ENCODE measurements at places on chromosomes 5 and 9.

- DNase-seq: no peak
Observed at GRCh38 chr5:139335811-139336210, 5.8 kb upstream of the PAIP2 start.

DNA sequence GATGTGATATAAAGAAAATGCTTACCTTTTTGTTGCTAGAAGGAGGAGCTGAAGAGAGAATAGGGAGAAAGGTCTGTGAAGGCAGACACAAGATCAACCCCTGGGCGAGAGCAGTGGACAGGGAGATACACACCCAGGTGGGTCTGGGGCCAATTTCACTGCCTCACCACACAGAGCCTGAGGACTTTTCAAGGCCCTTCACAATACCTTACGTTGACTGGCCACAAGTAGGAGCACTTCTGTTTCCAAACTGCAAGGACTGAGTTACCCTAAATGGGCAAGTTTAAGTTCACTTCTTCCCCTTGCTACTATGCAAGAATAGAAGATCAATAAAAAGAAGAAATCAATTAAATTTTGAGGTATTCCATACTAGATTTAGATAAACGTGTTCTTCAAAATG is 174.5 kb upstream of the SLC12A2 start:
- DNase-seq: peak; percentile 13

DNA sequence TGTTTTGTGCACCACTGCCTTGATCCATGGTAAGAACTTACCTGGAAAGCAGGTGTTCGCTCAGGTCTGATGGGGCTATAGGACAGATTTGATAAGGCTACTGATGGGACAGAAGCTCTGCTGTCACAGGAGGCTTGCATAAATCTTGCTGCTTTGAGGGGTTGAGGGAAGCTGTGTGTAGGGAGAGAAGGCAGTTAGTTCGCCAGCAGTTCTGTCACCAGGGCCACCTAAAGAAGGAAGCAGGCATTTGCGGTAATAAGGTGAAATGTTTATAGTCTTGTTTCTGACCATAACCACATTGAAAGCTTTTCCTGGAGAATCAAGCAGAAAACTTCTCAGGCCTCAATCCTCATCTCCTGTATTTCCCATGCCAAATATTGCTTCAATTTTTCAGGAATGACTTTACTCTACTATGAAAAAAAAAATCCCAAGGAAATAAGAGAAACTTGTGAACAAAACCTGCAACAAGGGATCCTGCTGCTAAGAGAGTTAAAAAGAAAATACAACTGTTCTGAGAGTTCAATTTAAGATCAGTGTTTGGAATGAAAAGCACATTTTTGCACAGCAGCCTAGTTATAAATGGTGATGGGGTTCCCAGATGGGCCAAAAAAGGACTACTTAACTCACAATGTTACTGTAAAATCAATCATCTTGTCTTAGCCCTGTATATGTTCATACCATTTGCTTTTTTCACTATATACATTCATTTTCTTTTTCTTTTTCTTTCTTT is 122.0 kb upstream of the RANBP3L start:
- no peak for DNase-seq

- DNase-seq: no peak
Observed at GRCh38 chr5:41122459-41122858, 51.3 kb upstream of the MROH2B start.

- DNase-seq: no peak
Observed at GRCh38 chr9:116476002-116476401, 211.1 kb upstream of the TRIM32 start.

DNA sequence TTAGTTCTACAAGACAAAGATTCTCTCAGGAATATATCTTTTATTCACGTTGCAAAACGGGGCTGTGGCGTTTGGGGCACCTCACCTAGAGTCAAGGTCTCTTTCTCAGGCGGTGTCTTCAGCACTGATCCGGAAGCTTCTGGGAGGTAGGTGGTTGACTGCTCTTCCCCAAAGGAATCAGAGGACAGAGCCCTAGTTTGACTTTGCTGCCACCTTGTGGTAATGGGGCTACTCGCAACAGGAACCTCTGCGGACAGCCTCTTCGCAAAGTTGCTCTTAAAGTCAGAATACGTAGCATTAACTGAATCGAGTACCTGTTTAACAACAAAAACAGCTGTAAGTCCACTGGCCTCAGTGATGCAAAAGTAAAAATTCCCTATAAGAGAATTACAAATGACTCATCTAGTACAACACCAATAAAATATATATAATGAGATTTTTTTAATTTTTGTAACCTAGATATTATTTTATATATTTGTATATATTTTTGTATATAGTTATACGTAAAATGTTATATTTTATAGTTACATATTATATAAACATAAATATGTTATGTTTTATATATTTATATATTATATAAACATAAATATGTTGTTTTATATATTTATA is 13.3 kb upstream of the GPX8 start:
- peak; percentile 60 for DNase-seq

DNA sequence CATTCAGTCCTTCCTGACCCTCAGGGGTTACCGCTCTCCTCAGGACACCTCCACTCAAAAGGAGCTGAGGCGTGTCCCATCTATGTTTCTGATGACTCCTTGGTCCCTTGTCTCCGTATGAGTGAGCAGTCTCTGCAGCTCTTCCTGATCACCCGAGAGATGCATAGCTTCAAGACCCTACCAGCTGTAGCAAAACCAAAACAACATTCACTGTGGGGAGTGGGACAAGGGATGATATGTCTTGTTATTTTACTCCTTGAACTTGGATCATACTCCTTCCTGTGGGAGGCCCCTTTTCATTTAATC is 14.4 kb downstream of the GLDC start:
- DNase-seq: no peak

GRCh38 chr9:75112789-75113188 is 24.5 kb downstream of the OSTF1 start:
- DNase-seq: no peak

DNA sequence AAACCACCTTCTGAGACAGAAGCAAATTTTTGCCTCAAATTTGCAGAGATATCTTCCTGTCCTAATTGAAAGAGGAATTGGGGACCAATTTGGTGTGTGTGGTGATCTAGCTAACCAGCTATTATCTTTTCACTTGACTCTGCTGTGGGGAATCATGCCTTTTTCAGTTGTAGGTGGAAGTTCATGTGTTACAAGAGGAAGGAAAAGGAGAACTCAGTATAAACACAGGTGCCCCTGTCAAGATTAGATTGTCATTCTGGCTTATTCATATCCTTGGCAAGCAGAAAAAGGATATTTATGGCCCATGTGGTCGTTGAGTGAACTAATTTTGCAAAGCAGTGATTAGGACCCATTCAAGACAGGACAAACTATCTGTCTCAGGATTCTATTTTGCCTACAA is 336.8 kb upstream of the SLC30A5 start:
- DNase-seq: no peak

DNA sequence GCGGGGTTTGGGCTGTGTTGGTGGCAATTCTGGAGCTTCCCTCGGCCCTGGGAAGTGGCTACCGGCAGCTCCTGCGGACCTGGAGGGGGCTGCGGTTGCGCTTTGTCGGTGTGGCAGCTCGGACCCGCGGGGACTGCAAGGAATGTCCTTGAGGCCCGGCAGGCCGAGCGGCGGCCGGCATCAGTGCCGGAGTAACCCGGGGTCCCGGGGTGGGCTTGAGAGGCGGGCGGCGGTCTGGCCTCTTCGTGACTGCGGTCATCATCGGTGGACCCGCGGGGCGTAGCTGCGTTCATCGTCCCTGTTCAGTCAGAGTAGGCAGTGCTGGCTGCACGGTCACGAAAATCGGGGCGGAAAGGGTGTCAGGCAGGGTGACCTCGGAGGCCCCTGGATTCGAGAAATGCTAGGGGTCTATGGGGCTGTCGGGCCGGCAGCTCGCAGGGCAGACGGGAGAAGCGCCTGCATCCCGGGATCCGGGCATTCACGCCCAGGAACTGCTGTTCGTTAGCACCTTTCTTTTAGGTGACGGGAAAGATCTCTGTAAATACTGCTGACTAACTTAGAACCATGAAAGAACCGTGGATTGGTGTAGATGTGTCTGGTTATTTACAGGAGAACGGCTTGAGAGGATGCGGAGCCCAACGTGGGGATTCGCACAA is 474 bp downstream of the HMGCR start:
- DNase-seq: no peak

DNA sequence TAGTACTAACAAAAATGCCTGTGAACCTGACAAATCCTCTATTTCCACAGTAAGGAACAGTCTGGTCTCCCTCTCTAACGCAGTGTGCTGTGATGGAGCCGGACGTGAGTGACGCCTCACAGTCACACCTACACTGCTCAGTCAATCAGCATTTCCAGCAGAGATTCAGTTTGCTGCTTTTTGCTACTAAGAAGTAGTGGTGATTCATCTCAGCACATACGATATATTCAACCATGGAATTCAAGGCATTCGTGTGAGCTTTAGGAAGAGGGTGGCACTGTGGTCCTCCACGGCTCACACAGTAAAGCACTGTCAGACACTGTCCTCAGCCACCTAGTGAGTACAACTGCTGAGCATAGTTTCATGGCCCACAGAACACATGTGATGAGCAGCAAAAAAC is 70.9 kb downstream of the SETX start:
- no peak for DNase-seq

DNA sequence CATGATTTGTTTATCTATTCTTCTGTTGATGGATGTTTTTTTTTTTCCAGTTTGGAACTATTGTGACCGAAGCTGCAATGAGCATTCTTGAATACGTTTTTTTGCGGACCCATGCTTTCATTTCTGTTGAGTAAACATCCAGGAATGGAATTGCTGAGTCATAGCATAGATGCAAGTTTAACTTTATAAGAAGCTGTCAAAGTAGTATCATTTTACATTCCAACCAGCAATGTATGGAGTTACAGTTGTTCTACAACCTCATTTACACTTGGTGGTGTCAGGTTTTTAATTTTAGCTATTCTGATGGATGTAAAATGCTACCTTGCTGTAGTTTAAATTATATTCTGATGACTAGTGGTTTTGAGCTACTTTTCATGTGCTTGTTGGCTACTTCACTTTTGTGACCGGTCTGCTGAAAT is 49.0 kb downstream of the NPR3 start:
- no peak for DNase-seq

- DNase-seq: no peak
Observed at GRCh38 chr5:166551384-166551783, 1740.1 kb upstream of the WWC1 start.

- no peak for DNase-seq
Observed at GRCh38 chr5:95375591-95375990, 15.6 kb upstream of the FAM81B start.

DNA sequence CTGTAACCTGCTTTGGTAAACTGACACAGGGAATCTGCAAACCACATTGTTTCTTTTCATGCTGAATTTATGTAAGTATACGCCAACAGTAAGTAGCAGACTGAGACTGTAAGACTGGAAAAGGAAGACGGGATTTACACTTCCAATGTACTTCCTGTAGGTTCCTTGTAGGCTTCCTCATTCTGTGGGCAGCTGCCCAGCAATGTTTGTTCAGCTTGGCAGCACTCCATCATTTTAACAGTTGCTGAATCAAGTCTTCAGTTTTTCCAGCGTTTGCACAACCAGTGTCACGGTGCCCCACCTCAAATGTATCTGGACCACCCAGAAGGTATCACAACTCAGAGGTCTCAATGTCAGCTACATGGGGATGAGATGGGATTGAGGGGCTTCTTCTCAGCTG is 232.6 kb downstream of the PRDM9 start:
- no peak for DNase-seq

GRCh38 chr5:132622608-132623007 is 35.4 kb upstream of the IL13 start:
- DNase-seq: no peak

GRCh38 chr5:141605523-141606277 is 13.1 kb downstream of the DIAPH1 start:
- no peak for DNase-seq

DNA sequence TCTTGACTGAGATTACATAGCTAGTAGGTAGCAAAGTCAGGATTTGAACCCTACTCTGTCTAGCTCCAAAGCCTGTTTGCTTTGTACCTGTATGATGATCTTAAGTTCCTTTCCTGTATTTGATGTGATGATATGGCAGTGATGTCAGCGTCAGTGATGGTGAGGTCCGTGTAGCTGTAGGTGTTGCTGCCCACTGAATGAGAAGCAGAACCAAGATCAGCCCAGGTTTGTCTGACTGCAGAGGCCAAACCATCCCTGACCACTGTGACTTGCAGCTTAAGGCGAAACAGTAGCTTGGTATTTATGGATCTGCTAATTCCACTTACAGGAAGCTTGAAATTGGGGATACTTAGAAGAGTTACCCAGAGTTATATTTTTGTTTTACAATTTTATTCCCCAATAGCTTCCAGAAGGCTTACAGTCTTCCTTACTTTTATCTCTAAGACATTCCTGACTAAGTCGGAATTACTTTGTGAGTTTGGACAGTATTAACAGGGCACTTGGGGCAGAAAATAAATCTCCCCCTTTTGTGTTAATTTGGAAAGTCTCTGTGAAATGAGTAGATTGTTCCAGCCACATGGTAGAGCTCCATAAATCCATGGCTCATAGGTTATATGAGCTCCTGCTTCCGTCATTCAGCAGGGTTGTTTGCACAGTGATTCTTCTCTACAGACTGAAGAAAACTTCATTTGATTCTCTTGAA is 273.4 kb downstream of the NR3C1 start:
- DNase-seq: no peak

GRCh38 chr5:110956913-110957813 is 114.3 kb upstream of the TSLP start:
- DNase-seq: no peak

GRCh38 chr5:131536211-131536826 is 98.7 kb downstream of the RAPGEF6 start:
- no peak for DNase-seq

DNA sequence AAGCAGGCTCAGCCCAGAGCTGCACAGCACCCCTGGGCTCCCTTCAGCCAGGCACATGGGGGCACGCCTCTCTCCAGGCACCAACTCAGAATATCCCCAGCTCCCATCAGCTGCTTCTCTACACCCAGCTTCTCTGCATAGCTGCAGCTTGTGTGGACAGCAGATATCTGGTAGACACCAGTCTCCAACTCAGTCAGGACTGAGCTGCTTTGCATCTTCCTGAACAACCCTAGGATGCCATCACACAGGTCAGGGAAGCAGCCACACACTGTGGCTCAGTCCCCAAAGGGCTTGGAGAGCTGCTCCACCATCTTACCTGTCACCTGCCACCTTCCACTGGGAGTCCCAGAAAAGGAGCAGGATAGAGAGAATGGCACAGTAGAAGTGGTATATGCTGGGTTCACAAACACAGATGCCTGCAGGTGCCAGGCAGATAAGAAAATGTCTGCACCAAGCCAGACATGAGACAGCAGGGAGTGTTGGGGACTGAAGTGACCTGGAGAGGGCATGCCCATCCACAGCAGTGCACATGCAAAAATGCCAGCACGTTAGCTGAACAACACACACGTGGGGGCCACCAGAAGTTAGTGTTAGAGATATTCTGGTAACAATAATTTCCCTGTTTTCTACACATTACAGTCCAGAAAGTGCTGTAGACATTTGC is 42.0 kb downstream of the THBS4 start:
- DNase-seq: no peak

DNA sequence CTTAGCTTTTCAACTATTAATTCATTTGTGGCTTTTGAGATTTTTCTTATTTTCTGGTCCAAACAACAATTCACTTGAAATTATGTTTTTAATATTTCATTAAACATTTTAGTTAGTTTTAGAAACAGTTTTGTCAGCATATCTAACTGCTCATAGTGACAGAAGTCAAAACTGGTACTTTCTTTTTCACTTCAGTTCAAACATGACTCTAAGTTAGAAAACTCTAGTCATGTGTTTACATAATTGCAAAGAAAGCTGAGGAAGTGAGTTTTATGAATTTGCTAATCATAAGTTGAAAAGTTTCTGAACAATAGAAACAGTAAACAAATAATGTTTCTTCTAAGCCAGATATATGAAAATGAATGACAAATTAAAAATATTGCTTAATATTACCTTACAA is 1931.0 kb downstream of the EFNA5 start:
- no peak for DNase-seq

Data from SK-N-SH (cell line).